Mesangial cell (primary cell): ENCODE measurements at places on chromosomes 6 and 20. TPM values are rescaled to one million over a fixed set of nuclear protein-coding genes. Genes with fewer than 3 reads are reported as not detected.

Gene ZSCAN23
- 0.65 and 7.4 TPM in 2 replicates for total RNA-seq

Gene C6orf52
- 1.6 TPM in 1 of 2 replicates, not detected in the other for total RNA-seq

Gene CALHM4
- not detected in 2 replicates for total RNA-seq

Gene KPNA5
- 4.2 and 4.4 TPM in 2 replicates for total RNA-seq

Gene TPD52L1
- 64.5 and 113 TPM in 2 replicates for total RNA-seq

Gene MYMX
- total RNA-seq: 0.25 TPM in 1 of 2 replicates, not detected in the other

Gene SFTA2
- not detected in 2 replicates for total RNA-seq

Gene SEL1L2
- not detected in 2 replicates for total RNA-seq

Gene C6orf118
- total RNA-seq: 0.13 TPM in 1 of 2 replicates, not detected in the other

Gene TP53INP2
- total RNA-seq: 6.4 and 19.5 TPM in 2 replicates

Gene RAET1L
- total RNA-seq: 0.25 and 0.65 TPM in 2 replicates

Gene ULBP3
- total RNA-seq: 14.7 and 17.2 TPM in 2 replicates

Gene PDE10A
- total RNA-seq: 9.6 and 13.8 TPM in 2 replicates

Gene VWA7
- total RNA-seq: 0.81 and 9.8 TPM in 2 replicates

Gene RPL7L1
- total RNA-seq: 51.2 and 105 TPM in 2 replicates

Gene PSORS1C2
- total RNA-seq: not detected in 2 replicates

Gene EMILIN3
- total RNA-seq: 4.9 and 7.6 TPM in 2 replicates

Gene SRSF3
- total RNA-seq: 136 and 178 TPM in 2 replicates

Gene MCHR2
- not detected in 2 replicates for total RNA-seq

Gene ENTPD6
- 60.6 and 84.1 TPM in 2 replicates for total RNA-seq
